HuH-7 (cell line): ENCODE measurements at places on chromosomes 16 and 17.
A peak's percentile ranks its signal among the peaks of the same experiment; 100 is the strongest.

- peak; percentile 62 for DNase-seq
These were observed 5.4 kb downstream of the ZCCHC14 start for GRCh38 chr16:87487361-87487924.

GRCh38 chr16:59604354-59604753, 870.2 kb upstream of the GOT2 start:
- DNase-seq = no peak

DNA sequence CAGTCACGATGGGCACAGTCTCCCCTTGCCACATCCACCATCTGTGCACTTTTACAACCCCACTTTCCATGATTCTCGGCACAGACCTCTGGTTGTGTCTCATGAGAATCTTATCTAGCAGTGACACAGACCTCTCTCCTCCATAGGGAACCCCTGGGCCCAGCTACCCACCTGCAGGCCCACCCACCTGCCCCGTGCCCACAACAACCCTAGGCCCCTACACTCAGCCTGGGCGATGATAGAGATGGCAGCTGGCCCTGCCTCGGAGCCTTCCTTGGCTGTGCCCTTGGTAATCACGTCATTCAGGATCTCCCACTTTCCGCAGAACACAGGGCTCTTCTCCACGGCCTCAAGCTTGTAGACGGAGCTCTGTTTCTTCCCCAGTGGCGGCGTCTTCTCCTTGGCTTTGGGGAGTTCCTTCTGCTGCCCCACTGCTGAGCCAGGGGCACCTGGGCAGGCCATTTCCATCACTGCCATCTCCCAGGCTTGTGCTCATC, 26.5 kb downstream of the MAP3K14 start:
- no peak for DNase-seq

DNA sequence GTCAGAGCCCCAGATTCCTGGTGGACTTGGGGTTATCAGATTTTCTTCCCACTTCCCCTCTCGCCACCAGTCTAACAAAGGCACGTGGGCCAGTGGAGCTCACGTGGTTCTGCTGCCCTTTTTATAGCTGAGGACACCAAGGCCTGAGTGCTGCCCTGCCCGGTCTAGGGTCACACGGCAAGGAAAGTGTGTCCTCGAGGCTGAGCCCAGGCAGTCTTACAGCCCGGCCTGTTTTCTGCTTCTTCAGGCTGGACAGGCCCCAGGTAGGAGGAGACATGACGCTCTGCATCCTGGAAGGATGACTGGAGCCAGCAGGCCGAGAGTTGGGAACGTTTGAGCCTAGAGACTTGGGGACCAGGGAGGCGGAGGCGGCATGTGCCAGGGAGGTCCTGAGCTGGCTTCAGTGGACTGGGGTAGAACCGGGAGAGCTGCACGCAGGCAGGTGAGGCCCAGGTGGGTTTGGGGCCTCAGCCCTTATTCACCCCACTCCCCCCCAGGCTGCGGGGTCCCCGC, 3.5 kb downstream of the CTRB1 start:
- DNase-seq = no peak

DNA sequence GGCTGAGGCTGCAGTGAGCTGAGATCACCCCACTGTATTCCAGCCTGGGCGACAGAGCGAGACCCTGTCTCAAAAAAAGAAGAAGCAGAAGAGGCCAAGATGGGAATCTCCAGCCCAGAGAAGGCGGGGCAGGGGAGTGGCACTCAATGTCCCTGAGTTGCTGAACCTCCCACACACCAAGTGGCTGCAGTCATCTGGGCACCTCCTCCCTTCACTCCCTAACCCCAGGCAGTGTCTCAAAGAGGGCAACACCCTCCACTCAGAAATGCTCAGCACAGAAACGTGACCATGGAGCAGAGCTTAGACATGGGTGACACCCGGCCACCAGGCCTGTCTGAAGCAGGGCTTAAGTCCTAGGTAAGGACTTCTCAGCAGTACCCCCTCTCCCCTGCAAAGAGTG, 36.3 kb upstream of the BCAR1 start:
- no peak for DNase-seq

GRCh38 chr17:37503148-37503547, 13.5 kb downstream of the DUSP14 start:
- no peak for DNase-seq

DNA sequence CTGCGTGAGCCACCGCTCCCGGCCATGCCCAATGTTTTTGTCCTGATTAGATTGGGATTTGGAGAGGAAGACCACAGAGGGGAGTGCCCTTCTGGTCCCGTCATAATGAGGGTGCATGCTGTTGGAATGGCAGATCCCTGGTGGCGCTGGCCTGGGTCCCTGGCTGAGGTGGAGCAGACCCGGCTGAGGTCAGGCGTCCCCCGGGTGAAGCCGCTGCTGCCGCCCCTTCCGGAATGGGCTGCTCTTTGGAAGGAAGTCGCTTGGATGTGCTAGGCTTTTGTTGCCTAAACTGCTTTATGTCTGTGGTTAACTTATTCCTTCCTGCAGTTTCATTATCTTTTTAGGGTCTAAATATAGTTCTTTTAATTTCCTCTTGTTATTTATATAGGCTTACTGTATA, 120.3 kb upstream of the CHMP6 start:
- no peak for DNase-seq

GRCh38 chr17:17493986-17494466, 2.2 kb downstream of the RASD1 start:
- DNase-seq = no peak

DNA sequence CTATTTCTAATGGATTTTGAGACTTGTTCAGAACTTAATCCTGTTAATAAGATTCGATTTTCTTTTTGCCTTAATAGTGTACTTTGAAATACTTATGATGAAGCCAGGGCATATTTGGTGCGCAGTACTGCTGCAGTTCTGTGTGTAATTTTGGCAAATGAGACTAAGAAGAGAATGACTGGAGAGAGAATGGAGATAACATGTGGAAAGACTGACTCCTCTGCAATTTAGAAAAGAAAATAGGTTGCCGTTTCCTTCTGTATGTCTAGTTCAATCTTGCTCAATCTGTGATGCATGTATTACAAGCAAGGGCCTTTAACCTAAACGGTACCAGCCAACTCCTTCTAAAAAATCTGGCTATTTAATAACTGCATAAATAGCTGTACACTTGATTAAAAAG, 285.1 kb upstream of the CDH11 start:
- DNase-seq = no peak

GRCh38 chr16:89779909-89780305, 36.5 kb downstream of the FANCA start:
- DNase-seq = no peak

DNA sequence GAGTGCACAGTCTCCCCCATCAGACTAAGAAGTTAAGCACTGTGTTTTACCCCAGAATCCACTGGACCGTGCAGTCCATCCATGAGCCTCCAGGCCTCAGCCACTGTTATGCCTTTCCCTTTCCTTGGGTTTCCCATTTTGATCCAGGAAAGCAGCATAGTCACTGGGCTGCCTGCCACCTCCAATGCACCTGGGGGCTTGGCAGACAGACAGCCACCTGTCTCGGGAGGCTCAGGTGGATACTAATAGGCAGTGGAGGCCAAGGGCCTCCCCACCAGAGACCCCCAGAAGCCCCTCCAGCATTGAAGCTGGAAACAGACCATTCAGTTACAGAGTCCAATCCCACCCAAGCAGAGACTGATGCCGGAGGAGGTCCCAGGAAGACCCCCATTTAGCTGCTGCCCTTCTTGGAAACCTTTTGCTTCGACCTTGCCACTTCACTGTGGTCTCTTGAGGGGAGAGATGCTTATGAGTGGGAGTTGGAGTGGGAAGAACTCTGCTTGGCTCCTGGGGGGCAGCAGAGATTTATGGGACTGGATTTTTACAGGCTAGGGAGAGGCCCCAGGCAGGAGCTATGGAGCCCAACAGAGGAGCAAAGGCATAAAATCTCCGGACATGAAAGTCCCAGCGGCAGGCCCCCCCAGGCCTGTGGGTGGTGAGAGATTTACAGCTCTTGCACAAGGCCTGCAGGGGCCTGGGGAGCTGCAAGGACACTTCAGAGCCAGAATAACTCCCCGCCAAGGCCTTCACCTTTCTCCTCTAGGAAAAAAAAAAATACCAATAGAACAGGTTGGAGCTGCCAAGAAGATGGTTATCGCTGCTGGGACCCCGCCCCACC, 12.2 kb upstream of the SP2 start:
- no peak for DNase-seq

GRCh38 chr16:53982631-53983042, 278.7 kb downstream of the FTO start:
- DNase-seq = no peak

- DNase-seq = no peak
These were observed 3.8 kb downstream of the IGF2BP1 start for GRCh38 chr17:49000943-49001342.

- peak; percentile 96 for DNase-seq
These were observed 9.5 kb downstream of the FOXF1 start for GRCh38 chr16:86519649-86520316.

GRCh38 chr17:29825604-29826003, 104.4 kb downstream of the SSH2 start:
- no peak for DNase-seq

- DNase-seq = no peak
These were observed 21.1 kb downstream of the FOXN1 start for GRCh38 chr17:28527181-28527681.

DNA sequence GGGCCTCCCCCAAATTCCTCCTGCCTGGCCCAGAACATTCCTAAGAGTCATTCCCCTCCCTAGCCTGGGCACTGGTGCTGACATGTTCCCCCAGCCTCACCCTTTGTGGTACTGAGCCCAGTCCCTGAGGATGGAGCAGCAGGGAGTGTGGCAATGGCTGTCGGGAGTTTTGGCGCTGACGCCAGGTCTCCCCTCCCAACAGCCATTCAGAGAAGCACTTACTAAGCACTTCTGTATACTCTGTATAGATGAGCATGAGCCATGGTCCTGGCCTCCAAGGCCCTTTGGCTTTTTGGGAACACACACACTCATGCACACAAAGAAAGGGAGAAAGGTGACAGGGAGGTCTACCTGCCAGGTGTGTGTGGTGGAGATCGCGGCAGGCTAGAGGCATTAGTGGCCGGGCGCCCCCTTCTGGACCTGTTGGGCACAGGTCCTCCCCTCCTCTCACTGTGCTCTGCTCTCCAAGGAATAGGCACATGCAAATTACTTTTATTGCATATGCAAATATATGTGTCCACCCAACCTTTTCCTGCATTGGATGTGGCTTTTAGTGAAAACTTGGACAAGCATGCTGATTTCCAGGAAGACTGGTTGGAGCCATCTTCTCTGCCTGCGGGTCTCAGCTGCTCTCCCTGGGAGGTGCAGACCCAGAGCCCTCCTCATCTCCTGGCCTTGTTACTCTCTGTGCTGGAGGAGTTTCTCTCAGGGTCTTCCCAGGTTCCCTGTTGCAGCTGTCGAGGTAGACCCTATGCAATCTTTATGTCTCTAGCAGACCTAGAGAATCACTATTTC, 17.4 kb upstream of the C17orf107 start:
- DNase-seq = peak; percentile 68

DNA sequence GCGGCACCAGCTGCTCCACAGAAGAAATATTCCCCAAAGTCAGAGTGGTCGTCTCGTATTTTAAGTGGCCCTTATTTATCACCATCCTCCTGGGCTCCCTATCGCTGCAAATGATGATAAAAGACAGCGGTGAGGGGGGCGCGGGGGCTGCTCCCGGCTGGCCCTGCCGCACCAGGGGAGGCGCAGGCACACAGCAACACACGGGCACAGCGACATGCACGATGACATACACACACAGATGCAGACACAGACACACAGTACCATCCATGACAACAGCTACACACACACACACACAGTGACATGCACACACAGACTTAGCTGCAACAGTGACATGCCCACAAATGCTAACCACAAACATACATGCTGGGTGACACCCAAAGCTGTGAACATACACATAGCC, 52.5 kb downstream of the MRM1 start:
- no peak for DNase-seq

GRCh38 chr17:27555339-27555738, 75.6 kb upstream of the LGALS9 start:
- DNase-seq = no peak

GRCh38 chr16:80554033-80554432, 13.2 kb downstream of the DYNLRB2 start:
- no peak for DNase-seq

GRCh38 chr16:19375561-19376158, 42.0 kb upstream of the TMC5 start:
- DNase-seq = peak; percentile 64

DNA sequence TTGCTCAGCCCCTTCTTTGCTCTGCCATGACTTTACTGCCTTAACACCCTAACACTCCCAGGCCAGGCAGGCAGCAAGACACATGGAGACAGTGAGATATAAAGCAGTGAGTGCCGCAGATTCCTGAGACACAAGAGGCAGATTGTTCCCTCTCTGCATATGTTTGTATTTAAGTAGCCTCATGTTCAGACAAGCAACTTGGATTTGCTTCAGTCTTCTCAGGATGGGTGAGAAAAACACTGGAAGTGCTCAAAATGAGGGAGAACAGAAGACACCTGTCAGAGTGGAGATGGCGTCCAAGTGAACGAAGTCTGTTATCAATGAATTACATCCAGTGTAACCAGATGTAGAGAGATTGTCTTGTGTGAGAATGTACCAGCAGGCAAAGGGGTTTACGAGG, 86.8 kb downstream of the CES1 start:
- DNase-seq = no peak

DNA sequence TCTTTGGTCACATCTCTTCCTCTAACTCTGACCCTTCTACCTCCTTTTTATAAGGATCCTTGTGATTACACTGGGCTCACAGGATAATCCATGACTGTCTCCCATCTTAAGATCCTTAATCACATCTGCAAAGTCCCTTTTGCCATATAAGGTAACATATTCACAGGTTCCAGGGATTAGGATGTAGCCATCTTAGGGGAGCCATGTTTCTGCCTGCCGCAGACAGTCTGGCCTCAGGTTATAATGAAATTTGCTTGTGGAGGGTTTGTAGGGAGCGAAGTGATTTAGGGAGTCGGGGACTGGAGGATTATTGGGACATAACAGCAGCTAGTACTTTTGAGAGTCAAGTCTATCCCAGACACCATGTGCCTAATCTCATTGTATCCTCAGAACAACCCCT, 7.7 kb downstream of the EEF2K start:
- no peak for DNase-seq
